ENCODE measurements at places on chromosomes 1 and 21.

DNA sequence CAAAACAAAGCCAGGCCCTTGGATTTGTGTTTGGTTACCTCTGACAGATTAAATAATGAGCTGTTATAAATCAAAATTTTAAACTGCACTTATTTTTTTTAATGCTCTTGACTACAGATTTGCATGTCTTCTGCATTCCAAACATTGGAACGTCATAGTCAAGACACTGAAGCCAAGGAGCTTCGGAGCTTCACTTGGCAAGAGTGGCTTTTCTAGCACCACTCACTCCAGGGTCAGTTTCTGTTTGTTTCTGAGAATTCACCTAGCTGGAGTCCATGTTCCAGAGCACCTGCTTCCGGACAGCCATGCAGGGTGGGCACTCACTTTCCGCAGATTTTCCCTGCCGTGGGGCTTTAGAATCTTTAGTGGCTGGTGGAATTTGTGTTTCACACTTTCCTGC is 202.9 kb downstream of the ZP4 start:
- H3K4me3 ChIP-seq, result no peak overlapping the region
- no peaks in the 10 kb centered on the region for H3K36me3 ChIP-seq
- no peaks in the 10 kb centered on the region for H3K27me3 ChIP-seq
- H3K4me1 ChIP-seq, result no peaks in the 10 kb centered on the region
- no peak overlapping the region for H3K27ac ChIP-seq

- H3K4me1 ChIP-seq, result no peaks in the 10 kb centered on the region
- no peak overlapping the region for H3K27ac ChIP-seq
- no peaks in the 10 kb centered on the region for H3K36me3 ChIP-seq
- no peak for DNase-seq
Observed at GRCh38 chr1:109873278-109874175, 37.1 kb upstream of the CSF1 start.

GRCh38 chr1:150575518-150576366 is 3.7 kb downstream of the MCL1 start:
- H3K27ac ChIP-seq, result no peak overlapping the region
- no peaks in the 10 kb centered on the region for H3K27me3 ChIP-seq
- H3K36me3 ChIP-seq, result peaks cover 77% of the 10 kb centered on the region

- H3K27me3 ChIP-seq, result no peaks in the 10 kb centered on the region
- no peak for DNase-seq
- H3K27ac ChIP-seq, result no peak overlapping the region
- H3K4me3 ChIP-seq, result no peak overlapping the region
Observed at GRCh38 chr1:79807816-79808215, 801.3 kb upstream of the ADGRL4 start.

DNA sequence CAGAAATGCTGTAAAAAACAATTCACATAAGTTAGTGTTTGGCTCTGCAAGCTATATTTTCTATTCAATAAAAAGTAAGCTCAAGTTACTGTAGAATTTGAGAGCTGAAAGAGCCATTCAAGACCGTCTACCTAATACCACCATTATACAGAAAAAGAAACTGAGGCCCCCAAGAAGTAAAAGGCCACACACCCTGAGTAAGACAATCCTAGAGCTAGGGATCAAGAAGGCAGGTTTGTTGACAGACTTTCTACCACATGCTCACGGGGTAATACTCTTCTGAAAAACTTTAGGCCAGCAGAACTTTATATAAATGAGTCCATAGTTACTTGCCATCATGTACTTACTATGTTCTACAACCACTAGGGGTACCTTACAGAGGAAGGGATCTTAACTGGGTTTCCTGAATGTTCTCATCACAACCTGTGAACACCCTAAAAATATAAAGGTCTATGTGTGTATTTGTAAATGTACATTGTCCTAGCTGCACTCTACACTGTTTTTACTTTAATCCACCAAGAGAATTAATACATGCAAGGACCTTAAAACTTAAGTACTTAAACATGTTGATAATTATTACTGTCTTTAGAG is 2.7 kb downstream of the PSMG1 start:
- H3K4me3 ChIP-seq, result no peak overlapping the region
- peaks cover 22% of the 10 kb centered on the region for H3K4me1 ChIP-seq
- no peak overlapping the region for H3K27ac ChIP-seq
- H3K36me3 ChIP-seq, result peaks cover 31% of the 10 kb centered on the region

DNA sequence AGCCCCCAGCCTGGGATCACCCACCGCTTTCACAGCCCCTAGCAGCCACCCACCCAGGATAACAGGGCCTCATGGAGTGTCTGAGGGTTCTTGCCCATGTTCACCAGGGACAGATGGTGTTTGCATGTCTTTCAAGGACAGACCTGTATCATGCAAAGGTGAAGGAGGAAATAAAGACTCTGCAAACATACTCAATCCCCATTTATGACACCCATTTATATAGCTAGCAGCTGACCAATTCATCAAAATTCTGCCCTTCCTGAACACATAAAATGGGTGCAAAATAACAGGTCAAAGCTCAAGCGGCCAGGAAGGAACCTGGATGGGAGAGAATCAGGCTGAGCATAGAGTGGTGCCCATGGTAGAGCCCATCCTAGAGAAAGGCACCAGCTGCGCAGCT is 32.8 kb upstream of the LYPD8 start:
- no peak for DNase-seq
- no peaks in the 10 kb centered on the region for H3K27me3 ChIP-seq
- H3K4me3 ChIP-seq, result no peak overlapping the region
- no peaks in the 10 kb centered on the region for H3K36me3 ChIP-seq

DNA sequence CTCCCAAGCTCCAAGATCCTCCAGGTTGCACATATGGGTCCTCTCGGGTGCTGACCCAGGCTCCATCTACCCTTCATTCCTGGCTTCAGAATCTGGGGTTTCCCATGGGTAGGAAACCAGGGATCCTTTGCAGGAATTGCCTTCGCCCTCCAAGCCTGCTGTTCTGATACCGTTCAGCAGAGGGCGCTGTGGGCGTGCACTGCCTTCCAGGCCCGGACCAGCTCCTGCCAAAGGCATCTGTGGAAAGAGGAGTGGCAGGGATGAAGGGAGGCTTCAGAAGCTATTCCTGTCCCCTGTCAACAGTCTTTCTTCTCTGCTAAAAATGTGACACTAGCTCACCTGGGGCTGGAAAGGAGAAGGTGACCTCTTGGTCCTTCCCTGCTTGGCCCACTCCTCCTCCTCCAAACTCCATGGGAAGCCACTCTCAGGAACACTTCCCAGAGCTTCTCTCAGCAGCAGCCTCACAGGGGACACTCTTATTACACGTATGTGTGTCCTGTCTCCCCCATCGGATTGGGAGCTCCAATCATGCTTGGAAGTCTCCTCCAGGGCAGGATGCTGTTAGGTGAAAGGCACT is 71.2 kb downstream of the VWA5B1 start:
- no peak for DNase-seq
- H3K27ac ChIP-seq, result no peak overlapping the region
- H3K27me3 ChIP-seq, result peaks cover 15% of the 10 kb centered on the region
- H3K36me3 ChIP-seq, result no peaks in the 10 kb centered on the region
- no peaks in the 10 kb centered on the region for H3K4me1 ChIP-seq

DNA sequence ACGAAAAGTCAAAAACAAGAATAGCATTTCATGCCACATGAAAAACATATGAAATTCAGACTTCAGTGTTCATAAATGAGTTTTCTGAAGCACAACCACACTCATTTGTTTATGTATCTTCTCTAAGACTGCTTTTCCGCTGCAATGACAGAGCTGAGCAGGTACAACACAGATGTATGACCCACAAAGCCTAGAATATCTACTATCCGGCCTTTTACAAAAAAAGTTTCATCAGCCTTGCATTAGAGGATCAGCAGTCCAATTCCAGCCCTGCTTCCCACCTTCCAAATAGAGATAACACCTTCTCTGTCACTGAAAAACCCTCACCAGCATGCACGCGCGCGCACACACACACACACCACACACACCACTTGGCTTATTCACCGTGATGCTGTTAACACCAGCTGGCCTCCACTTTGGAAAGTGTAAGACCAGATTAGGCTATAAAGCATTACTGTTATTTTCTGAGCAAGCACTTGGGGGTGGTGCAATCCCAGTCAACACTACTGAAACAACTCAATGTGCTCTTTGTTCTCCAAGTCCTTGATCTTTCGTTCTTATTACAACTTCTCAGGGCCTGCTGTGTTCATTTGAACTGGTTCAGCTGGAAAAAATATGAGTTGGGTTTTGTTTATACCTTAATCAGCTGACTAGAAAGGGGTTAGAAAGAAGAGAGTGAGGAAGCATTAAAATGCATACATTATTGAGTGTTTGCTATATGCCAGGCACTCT is 90.0 kb downstream of the GLUL start:
- peaks cover 48% of the 10 kb centered on the region for H3K4me1 ChIP-seq
- no peak overlapping the region for H3K4me3 ChIP-seq
- H3K27ac ChIP-seq, result no peak overlapping the region
- DNase-seq, result no peak
- H3K27me3 ChIP-seq, result no peaks in the 10 kb centered on the region
